ENCODE measurements at places on chromosomes 3 and 15.

- DNase-seq: no peak
Measured at GRCh38 chr3:158522221-158523136, 48.5 kb upstream of the MLF1 start.

- no peak for DNase-seq
Measured at GRCh38 chr15:58010983-58011382, 54.5 kb downstream of the ALDH1A2 start.

- DNase-seq: no peak
Measured at GRCh38 chr3:54691289-54691771, 236.5 kb downstream of the LRTM1 start.

GRCh38 chr15:32029862-32030781 lies at the start of gene CHRNA7:
Gene CHRNA7, plus strand, starts transcription at chr15:32030515. Its CDS starts 80 bp downstream, at chr15:32030595.
- DNase-seq: no peak

DNA sequence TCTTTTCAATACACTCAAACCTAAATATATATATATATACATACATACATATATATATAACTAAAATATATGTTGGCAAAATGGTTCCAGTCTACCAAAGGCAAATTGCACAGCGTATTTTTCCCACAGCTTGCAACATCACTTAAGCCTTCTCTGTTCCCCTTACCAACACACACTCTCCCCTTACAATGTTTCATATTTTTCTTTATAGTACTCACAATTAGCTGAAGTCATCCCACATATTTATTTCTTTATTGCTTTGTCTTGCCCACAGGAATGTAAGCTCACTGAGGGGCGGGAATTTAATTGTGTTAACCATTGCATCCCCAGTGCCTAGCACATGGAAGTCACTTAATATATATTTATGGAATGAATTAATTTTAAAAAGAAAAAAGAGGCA lies 288.3 kb downstream of the ULK4 start:
- no peak for DNase-seq

GRCh38 chr3:17233398-17233800 lies 348.6 kb downstream of the PLCL2 start:
- no peak for DNase-seq

DNA sequence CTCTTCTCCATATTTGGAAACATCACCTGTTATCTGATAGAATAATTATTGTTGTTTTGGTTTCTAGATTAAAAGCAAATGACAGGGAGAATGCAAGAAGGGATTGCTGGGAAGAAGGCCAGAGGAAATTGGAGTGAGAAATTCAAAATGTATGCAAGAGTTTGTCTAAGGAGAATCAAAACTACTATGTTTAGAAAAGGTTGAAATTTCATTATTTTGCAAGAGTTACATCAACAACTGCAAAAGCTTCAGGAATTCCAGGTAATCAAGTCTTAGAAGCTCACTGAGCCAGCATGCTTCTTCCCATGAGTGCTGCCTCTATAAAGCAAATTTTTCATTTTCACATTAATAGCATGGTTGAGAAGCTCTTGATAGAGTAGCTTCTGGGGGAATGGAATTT lies 177.2 kb upstream of the GBE1 start:
- no peak for DNase-seq

DNA sequence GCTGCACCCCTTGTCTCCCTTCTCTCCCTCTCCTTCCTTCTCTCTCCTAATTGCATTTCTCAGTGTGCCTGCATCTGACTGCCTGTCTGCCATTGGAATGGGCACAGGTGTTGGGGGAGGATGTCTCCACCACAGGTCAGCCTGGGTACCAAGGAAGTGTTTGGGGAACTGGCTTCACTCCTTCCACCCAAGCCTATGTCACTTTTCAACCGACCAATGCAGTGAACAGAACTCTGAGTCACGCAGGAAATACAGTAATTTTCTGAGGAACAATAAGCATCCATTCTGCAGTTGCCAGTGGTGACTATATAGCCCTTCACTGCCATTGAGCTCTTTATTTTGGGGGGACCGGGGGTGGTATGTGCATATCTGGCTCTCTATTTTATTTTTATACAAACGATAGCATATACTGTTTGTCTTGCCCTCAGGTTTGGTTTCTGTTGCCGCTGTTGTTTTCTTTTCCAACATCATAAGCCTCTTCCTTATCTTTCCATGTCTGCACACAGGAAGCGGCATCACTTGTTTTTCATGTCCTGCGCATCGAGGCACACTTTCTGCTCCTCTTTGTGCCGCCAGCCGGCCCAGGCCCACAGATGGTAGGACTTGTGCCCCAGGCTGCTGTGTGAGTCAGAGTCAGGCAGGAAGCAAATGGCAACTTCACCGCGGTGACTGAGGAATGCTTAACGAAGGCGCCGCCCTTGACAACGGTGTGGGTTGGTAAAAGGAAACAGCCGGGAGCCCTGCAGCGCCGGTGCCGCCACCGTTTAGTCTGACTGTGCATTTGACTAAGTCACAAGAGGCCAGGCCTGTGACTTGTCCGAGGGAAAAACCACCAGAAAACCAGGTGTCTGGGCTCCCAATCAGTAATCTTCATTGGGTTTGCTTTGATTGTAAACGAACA lies 21.1 kb upstream of the CDCP1 start:
- peak; percentile 44 for DNase-seq

DNA sequence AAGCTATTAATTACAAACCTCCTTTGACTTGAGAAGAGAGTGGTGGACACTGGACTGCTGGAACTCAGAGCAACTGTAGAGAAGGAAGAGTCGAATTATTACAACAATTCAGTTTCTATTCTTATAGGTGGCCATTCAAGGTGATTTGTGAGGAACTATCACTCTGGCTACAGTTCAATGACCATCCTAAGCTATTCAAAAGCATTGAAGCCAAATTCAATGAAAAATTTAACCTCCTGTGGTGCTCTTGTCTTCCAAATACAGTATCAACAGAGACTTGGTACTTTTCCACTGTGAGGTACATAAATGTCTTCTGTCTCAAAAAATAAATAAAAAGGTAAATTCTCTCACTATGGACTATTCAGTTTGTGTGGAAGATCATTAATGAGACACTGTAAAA lies 513.3 kb upstream of the SEMA6D start:
- DNase-seq: no peak

DNA sequence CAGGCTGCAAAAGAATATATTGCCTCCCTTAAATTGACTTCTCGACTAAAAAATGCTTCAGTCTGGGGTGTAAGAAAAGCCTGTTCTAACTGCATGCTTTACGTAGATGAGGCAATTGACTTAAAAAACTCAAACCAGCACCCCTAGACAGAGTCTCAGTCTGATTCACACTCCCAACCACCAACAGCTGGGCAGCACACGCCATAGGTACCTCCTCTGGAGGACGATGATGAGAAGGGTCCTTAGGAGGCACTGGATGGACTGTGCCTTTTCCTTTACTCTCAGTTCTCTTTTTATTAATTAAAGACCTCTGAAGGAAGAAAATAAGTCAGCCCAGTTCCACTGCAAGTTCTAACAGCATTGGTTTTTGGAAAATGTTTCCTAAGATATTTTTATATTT lies 175.0 kb downstream of the PDZRN3 start:
- DNase-seq: no peak

GRCh38 chr3:52827441-52827840 lies 3.0 kb downstream of the ITIH4 start:
- DNase-seq: no peak

DNA sequence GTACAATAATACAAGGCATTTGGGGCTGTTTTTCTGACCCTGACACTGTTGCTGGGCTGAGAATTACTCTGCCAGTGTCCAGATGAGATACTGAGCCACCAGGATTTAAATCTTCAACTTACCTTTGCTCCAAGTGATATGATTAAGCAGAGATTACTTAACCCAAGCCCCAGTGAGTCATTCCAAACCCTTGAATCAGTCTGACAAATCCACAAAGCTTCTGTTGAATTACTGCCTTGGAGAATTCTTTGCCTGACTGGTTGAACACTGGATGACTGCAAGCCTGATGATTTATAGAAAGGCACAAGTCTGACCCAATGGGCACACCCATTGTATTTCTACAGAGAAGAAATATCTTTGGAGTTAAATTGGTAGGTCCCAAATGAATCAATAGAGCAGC lies 88.2 kb upstream of the TSC22D2 start:
- DNase-seq: no peak

DNA sequence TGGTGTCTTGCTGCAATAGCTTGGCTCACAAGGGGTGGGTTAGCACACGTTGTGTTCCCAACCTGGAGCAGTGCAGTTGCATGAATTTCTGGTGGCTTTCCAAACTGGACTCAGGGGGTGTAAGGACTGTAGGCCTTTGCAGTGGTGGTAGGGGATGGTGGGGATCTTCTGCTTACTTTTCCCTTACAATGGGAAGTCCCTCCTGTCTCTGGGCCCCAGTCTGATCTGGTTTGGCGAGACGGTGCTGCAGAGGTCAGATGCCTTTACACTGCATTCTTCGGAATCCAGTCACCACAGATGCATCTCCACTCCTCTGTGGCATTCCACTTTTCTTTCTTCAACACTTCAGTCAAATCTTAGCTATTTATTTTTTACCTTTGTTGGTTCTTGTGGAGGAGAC lies 132.1 kb downstream of the DOCK3 start:
- DNase-seq: no peak

GRCh38 chr15:101092156-101092866 lies 159.5 kb downstream of the CHSY1 start:
- DNase-seq: no peak

GRCh38 chr3:151387842-151388241 lies 3.3 kb upstream of the P2RY12 start:
- no peak for DNase-seq

DNA sequence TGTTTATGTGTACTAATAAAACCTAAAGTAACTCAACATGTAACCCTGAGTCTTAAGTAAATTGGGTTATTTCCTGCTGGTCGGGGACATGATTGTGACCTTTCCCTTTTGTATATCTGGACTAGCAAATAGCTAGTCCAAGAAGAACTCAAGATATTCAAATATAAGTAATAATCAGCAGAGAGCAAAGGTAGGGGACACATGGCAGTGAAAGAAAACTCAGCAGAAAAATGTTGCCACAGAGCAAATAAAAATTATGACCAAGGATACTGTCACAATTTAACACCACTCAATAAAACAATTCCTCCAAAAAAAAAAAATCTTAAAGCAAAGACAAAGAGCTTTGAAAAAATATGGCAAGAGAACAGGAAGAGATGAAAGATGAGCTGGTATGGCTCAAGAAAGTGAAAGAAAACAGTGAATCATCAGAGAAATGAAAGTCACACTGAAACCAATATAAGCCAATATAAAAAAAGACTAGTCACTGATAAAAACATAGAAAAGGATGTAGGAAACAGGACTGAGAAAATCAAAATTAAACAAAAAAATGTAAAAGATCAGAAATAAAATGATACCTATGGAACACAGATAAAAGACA lies 43.4 kb downstream of the HLTF start:
- DNase-seq: no peak

- no peak for DNase-seq
Measured at GRCh38 chr3:138879541-138880380, 45.0 kb upstream of the PIK3CB start.

GRCh38 chr15:101523560-101523940 lies 34.0 kb upstream of the PCSK6 start:
- DNase-seq: no peak

DNA sequence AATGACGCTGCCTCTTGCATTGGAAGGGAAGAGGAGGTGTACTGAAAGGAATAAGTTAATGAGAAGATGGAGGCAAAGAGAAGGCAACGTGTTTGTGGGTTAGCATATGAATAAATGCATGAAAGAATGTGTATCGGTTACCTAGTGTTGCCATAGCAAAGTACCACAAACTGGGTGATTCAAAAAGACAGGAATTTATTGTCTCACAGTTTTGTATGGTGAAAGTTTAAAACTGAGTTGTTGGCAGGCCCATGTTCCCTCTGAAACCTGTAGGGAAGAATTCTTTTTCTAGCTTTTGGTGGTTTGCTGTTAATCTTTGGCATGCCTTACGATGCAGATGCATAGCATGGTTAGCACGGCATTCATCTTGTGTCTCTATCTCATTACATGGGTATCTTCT lies 729.9 kb downstream of the MECOM start:
- no peak for DNase-seq

- no peak for DNase-seq
Measured at GRCh38 chr15:67244971-67245478, 9.4 kb downstream of the AAGAB start.

- no peak for DNase-seq
Measured at GRCh38 chr3:77081240-77081661, 41.4 kb downstream of the ROBO2 start.

DNA sequence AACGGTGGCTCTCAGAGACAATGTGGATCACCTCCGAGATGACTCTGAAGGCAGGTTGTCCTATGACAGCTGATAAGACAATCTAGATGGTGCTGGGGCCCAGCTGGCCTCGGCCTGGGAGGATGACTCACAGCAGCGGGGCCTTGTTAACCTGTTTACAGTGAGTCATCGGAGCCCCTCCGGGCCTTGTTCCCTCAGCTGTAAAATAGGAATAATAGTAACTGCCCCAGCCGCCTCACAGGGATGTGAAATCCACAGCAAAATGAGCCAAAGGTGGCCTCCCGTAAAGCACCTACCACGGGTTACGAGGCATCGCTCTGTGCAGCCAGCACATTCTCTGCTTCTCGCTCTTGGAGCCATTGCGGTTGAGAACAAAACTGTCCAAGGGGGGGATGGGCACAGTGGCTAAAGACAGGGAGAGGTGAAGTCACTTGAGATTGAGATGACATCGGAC lies 88.6 kb upstream of the RASGRF1 start:
- no peak for DNase-seq
